Activated naive CD4-positive, alpha-beta T cell treated with anti-CD3 and anti-CD28 coated beads, Interleukin-2, amount 50 U/mL, for 72 hours (primary cell): ENCODE measurements at places on chromosomes 13 and 19.

DNA sequence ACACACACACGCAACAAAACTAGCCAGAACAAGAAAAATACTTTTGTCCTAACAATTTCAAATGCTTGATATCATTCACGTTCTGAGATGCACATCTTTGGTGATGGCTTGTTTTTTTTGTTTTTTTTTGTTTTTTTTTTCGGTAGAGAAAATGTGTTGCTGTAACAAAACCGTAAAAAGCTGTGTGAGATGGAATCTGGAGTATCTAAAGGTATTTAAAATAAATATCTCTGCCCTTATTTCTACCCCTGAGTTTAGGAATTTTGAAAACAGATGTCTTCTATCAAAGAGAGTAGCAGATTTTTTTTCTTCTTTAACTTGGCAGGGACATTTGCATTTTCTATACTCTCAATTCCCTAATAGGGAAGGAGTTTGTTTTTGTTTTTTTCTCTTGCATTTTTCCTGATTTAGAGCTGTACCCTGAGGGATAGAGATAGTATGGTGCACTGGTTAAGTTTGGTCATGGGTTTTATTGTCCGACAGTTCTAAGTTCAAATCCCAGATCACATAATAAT is 446.6 kb downstream of the KLF5 start:
- DNase-seq, result no peak

DNA sequence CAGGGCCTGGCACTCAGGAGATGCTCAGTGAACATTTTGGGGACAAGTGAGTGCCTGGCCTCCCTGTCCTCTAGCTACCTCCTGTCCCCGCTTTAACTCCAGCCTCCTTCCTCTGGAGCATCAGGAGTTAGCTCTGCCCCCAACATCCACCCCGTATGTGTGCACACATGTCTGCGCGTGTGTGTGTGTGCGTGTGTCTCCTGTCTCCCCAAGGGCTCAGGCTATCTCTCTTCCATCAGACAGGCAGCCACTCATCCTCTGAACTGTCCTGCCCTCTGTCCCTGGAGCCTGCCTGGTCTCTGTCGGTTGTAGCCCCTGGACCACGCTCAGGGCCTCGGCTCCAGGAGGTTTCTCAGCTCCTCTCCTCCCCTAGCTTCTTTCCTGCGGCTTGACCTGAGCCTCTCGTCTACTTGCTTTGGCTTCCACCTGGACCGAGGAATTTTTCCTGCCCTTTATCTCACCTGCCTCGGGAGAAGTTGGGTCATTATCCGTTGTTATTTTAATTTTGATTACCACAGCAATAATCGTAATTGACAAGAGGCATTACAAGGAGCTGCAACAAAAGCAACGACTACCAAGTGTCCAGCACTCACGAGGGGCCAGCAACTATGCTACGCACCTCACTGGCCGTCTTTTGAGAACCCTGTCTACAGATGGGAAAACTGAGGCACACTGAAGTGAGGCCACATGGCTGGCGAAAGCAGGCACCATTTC is 32.0 kb upstream of the ASF1B start:
- no peak for DNase-seq

DNA sequence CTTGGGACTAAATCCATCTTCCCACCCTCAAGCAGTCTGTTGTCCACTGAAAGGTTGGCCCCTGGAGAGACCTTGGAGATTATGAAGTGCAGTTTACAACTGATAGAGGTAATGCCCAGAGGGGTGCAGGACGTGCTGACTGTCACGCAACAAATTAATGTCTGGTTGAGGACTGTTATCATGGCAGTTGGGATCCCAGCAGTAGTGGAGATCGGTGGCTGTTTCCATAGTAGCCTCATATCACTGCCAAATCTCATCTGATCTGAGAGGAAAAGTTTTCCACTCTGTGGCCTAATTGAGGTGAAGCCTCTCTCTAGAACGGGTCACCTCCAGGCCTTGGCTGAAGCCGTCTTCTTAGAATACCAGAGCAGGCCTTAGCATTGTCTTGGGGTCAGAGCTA is 4.1 kb downstream of the TECR start:
- no peak for DNase-seq

DNA sequence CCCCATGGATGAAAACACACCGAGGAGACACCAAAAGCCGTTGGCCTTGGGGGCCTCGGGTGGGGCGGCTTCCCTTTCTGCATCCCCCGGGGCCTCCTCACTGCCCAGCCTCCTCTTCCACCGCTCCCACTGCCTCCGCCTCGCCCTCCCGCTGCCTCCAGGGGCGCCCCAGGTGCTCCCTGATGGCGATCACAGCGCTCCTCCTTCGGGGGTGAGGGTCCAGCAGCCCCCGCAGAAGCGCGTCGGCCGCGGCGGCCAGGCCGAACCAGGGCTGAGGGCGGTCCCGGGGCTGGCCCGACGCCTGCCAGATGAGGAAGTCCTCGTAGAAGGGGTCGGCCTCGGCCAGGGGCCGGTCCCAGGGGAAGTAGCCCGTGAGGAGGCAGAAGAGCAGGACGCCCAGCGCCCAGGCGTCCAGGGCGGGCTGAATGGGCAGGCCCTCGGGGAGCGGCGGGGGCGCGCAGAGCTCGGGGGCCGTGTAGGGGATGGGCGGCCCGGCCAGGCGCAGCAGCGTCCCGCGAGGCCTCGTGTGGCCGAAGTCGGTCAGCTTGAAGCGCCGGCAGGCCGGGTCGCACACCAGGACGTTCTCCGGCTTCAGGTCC is 7.2 kb downstream of the SBK2 start:
- no peak for DNase-seq

- DNase-seq, result no peak
These were observed 212.8 kb downstream of the ENOX1 start for GRCh38 chr13:43573802-43574514.

- no peak for DNase-seq
These were observed 309.6 kb upstream of the EDNRB start for GRCh38 chr13:78228211-78228610.

DNA sequence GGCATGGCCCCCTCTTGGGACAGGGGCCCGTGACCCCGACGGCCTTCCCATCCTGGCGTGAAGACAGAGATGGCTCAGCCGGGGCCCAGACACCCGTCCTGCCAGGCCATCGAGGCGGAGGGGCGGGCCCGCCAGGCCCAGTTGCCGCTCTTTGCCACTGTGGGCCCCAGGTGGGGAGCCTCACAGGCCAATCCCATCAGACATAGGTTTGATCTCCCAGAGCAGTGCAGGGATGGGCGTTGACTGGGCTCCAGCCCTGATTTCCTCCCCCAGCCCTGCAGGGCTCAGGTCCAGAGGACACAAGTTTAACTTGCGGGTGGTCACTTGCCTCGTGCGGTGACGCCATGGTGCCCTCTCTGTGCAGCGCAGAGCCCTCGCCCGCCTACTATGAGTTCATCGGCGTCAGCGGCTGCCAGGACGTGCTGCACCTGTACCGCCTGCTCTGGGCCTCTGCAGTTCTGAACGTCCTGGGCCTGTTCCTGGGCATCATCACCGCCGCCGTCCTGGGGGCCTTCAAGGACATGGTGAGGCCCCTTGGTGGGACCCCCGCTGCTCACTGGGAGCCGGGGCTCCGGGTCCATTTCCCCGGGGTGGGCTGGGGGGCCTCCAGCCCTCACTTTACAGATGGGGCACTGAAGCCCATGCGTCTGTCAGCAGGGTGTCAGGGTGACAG is 42.4 kb downstream of the TMEM255B start:
- no peak for DNase-seq

DNA sequence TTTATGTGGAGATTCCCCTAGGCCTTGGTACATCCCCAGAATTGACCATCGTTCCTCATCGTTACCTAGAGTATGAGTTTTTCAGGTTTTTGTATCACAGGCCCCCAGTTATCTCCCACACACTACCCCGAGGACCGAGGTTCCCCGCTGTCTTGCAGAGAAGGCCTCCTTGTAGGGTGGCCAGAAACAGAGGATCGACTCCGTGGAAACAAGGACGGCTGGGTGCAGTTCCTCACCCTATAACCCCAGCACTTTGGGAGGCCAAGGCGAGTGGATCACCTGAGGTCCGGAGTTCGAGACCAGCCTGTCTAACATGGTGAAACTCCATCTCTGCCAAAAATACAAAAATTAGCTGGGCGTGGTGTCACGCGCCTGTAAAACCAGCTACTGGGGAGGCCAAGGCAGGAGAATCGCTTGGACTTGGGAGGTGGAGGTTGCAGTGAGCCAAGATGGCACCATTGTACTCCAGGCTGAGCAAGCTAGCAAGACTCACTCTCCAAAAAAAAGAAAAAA is 720 bp downstream of the ADAT3 start:
- no peak for DNase-seq

DNA sequence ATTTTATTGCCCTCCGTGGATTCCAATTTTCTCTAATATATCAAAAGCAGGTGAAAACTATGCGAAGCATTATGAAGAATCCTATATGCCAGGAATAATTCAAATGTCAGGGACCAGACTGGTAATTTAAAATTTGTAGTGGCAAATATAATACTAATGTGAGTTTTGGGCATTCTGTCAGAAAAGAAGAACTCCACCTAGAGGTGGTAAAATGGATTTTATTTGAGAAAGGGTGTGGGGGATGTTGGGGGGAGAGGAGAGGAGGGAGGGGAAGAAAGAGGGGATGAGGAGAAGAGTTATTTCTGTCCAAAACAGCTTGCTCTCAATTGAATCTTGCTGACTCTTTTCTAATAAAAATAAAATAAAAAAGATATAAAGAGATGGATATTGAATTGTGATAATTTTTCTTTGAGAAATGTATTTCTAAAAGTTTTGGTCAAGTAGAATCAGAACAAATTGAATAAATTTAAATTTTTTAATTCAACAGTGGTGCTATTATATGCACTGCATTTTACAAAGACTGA is 929.3 kb upstream of the SLITRK5 start:
- DNase-seq, result no peak

- DNase-seq, result no peak
These were observed 167.1 kb downstream of the LMO7 start for GRCh38 chr13:75803164-75803611.

- no peak for DNase-seq
These were observed 66.7 kb upstream of the FNDC3A start for GRCh38 chr13:48909056-48909389.

GRCh38 chr19:33273065-33273736 is 29.1 kb downstream of the CEBPA start:
- no peak for DNase-seq
